ENCODE measurements at places on chromosomes 11 and 22.

- DNase-seq = no peak
These were observed 15.1 kb upstream of the CEP295 start for GRCh38 chr11:93646399-93646798.

- DNase-seq = no peak
These were observed 561 bp downstream of the FXYD2 start for GRCh38 chr11:117823946-117824420.

DNA sequence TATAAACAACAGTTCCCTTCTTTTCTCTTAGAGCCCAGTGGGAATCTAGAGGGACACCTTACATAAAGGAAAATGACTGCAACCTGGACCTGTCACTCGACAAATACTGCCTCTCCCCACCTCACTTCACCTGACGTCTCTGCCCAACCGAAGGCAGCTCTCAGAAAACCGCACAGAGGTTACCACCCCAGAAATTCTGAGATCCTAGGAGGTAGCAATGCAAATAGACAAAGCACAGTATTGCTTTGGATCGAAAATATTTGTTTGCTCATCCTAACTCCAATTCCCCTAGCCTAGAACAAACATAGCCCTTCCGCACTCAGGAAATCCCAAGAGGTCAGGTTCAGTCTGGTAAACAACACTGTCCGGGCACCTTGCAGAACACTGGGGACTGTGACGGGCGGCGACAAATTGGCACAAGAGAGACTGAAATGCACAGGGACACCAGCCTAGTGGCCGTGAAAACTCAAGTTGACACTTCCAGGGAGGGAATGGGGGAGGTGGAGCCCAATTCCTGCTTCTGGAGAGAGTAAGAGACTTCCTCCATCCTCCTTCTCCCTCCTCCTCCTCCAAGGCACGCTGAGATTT, 420 bp upstream of the TRIM44 start:
- DNase-seq = no peak

GRCh38 chr22:41226723-41227655, 13.7 kb downstream of the CHADL start:
- DNase-seq = no peak

DNA sequence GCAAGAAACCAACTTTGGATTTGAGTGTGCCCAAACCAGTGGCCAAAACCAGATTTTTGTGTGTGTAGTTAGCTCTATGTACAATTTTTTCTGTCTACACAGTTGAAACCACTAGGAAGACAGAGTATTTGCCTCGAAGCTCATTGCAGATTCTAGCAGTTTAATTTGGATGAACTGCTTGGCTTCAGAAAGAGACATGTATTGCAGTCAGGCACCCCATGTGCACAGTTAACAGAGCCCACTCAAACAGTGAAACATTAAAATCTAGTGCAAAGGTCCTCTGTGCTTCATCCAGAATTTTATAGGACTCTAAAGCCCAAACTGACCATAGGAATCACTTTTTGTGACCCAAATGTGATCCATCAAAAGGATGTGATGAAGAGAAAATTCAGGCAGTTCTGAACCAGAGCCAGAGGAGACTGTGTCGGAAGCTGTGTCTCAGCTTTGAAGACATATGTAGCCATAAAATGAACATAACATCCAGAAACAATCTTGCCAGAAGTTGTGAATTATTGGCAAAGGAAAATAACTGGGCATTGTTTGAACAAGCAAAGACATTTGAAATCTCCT, 82.7 kb downstream of the PANX1 start:
- DNase-seq = no peak

DNA sequence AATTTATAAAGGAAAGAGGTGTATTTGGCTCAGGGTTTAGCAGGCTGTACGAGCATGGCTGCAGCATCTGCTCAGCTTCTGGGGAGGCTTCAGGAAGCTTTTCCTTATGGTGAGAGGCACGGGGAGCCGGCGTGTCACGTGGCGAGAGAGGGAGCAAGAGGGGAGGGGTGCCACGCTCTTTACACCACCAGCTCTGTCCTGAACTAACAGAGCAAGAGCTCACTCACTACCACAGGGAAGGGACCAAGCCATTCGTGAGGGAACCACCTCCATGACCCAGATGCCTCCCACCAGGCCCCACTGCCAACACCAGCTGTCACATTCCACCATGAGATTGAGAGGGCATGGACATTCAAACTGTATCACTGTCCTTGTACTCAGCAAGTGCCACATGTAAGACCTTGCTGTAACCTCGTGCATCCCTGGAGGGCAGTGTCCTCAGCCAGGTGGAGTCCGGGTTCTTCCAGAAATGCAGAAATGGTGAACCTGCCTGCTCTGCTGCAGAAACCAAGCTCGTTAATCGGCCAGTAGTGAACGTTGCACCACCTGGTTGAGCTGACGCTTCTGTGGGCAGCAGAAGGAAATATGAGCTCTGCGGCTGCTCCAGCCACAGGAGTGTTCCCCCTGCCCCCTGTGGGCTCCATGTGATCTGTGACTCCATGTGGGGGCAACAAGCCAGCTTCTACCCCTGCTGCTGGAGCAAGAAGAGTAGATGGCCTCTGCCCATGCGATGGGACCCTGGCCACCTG, 368.6 kb downstream of the TBC1D22A start:
- no peak for DNase-seq

GRCh38 chr22:38416621-38417251, 38.3 kb downstream of the KCNJ4 start:
- no peak for DNase-seq

DNA sequence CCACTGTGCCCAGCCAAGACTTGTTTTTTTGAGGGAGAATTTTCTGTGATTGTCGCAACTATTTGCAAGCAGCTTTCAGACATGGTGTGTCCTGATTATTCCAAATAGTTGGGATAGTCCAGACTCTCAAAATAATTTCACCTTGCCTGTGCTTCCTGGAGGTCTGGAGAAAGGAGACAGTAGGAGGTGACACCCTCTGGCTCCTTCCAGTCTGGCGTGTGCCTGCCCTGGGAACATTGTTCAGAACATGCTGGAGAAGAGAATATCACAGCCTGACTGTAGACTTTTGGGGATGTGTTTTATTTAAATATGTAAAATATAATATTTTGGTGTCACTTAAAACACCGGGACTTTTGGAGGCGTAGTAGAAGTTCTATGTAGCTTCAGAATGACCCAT, 14.9 kb downstream of the ZNRF3 start:
- no peak for DNase-seq

GRCh38 chr11:93655047-93655446, 6.4 kb upstream of the CEP295 start:
- DNase-seq = no peak

- no peak for DNase-seq
These were observed 21.3 kb upstream of the TSG101 start for GRCh38 chr11:18548001-18548400.

DNA sequence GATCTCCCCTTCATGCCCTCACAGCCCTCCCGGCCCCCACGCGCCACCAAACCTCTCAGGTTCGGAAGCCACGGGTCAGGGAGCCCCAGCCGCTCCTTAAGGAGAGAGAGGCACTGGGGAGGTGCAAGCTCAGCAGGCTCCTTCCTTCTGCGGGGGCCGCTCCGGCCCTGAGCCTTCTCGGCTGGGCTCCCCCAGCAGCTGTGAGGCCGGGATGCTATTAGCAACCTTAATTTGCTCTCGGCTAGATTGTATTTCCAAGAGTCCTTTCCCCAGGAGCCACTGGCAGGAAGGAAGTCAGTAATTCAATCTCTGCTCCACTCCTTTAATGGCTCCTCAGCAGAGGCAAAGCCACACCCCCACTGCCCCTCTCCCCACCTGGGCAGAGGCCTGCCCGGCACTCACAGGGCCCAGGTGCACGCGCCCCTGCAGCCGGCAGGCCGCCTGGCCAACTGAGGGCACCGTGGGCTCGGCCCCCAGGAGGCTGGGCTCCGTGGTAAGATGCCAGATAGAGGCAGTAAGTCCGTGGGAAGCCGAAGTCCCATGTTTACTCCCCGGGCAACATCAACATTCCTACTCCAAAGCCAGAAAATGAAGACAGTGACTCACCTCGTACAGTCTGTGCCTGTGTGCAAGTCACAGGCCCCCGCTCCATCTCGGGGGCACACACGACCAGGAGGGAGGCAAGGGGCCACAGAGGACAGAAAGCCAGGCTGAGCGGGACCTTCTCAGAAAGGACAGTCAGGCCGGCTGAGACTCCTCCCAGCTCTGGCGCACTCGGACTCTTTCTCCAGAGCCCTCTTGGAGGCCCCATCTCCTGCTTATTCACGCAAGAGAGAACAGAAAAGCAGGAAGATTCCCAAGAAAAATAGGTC, 5.2 kb downstream of the IGSF9B start:
- no peak for DNase-seq

DNA sequence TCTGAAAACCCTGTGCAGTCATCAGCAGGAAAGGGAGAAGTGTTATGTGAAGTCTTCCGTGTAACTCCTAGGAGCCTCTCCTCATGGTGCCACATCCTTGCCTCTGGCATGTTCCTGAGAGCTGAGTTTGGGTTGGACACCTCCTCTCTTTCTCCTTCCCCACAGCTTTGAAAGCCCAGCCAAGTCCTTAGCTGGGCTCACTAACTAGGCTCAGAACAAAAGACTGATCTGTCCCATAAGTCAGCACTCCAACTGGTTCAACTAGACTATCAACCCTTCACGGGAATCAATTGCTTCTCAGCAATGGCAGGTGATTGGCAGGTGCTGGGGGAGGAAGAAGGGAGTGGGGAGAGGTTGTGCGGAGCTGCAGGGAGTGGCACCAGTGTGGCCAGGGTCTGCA, 509.9 kb upstream of the B3GAT1 start:
- no peak for DNase-seq

GRCh38 chr11:47620836-47621378, 21.5 kb downstream of the MTCH2 start:
- DNase-seq = no peak

- no peak for DNase-seq
These were observed 56.4 kb downstream of the RTL6 start for GRCh38 chr22:44441401-44442185.

- DNase-seq = no peak
These were observed 30.7 kb downstream of the PDE2A start for GRCh38 chr11:72643547-72643946.

- DNase-seq = no peak
These were observed 4.4 kb upstream of the RNF169 start for GRCh38 chr11:74744277-74744676.

GRCh38 chr11:64810891-64811272, 531 bp upstream of the MEN1 start:
- DNase-seq = no peak

All from activated CD4-positive, alpha-beta T cell treated with anti-CD3 and anti-CD28 coated beads for 1 hour (primary cell).